ENCODE measurements at places on chromosomes 1 and 21.

DNA sequence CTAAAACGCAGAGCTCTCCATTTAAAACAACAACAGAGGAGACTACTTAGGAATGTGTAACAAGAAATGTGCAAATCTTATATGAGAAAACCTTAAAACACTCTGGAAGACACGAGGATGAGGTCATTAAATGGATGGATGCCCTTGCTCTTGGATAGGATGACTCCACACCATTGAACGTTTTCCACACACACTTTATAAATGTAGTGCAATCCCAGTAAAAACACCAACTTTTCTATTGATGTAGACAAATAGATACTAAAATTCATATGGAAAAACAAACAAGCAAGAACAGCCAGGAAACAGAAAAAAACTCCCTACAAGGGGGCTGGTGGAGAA is 18.4 kb upstream of the COL6A1 start:
- no peak for DNase-seq

GRCh38 chr1:15345705-15346345 is 63.9 kb upstream of the EFHD2 start:
- DNase-seq, result no peak

DNA sequence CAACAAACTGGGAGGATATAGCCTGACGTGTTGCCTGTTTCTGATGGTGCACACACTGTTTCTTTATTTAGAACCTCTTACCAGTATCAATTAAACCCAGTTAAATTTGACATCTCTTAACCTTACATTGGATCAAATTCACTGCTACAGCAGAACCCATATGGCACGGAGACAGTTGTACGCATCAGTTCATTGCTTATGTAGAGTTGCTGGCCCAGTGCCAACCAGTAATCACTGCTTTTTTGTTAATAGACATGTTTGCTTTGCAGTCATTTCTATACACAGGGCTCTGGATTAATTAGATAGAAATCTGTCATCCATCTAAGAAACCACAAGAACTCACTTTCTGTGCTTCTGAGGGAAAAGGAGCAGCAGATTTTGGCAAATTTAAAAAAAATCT is 154.0 kb downstream of the RWDD3 start:
- DNase-seq, result no peak

- no peak for DNase-seq
Observed at GRCh38 chr21:36587388-36587787, 107.5 kb upstream of the CLDN14 start.

GRCh38 chr1:54375298-54375697 is 30.9 kb downstream of the SSBP3 start:
- DNase-seq, result no peak

- no peak for DNase-seq
Observed at GRCh38 chr1:5522531-5523145, 469.6 kb downstream of the NPHP4 start.

DNA sequence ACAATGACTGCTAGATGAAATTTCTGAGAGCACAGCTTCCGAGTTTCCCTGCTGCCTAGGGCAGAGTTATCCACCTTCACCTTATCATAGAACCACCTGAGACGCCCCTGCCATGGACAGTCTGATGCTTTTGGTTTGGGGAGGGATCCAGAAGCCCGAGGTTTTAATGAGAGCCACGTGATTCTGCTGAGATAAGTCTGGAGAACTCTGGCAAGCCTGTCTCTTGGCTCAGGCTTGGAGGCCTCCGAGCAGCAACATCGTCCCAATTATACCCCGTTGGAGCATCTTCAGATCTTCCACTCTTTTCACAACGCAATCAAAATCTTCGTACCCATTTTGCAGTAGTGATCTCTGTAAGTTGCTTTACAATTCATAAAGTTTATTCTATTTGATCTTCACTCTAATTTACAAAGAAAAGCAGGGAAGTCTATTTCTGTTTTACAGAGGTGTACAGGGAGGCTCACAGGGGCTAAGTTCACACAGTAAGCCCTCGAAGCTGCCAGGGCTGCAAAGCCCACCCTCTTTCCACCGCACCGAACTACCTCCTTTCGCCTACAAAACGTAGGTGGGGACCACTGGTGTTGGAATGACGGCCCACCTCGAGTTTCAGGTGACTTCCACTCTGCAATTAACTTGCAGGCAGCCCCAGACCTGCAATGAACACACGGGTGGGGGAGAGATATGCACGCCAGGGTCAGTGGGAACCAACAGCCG is 513 bp upstream of the HHAT start:
- no peak for DNase-seq

- no peak for DNase-seq
Observed at GRCh38 chr1:38326135-38326534, 279.5 kb upstream of the POU3F1 start.

DNA sequence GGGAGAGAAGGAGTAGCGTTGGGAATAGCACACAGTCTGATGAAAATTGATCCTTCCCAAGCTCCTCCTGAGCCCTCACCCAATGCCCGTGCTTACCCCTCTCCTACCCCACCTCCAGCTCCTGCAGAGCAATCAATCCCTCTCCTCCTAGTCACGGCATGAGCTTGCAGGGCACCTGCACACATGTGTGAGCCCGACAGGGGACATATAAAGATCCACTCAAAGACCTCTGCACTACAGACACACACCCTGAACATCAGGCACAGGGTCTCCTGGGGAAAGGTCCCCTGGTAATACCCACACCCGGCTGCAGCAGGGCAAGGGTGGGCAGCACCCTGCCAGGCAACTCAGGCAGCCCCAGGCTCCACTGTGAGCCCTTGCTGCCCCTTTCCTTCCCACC is 426 bp downstream of the VSIG8 start:
- no peak for DNase-seq

- no peak for DNase-seq
Observed at GRCh38 chr1:48701445-48701844, 75.2 kb downstream of the BEND5 start.

GRCh38 chr1:7570311-7570710 is 200.8 kb upstream of the VAMP3 start:
- no peak for DNase-seq

DNA sequence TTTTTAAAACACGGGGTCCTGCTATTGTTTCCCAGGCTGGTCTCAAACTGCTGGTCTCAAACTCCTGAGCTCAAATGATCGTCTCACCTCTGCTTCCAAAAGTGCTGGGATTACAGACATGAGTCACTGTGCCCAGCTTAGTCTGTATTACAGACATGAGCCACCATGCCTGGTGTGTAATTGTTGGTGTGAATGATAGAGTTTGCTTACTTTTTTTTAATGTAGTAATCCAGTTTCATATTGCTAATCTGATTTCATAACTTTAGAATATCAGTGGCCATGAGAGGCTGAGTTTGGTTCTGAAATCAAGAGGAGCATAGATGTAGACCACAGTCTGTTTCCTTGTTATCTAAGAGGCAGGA is 3.4 kb downstream of the EPB41 start:
- DNase-seq, result peak; percentile 33

GRCh38 chr1:111441573-111442192 is 7.4 kb downstream of the WDR77 start:
- DNase-seq, result peak; percentile 33

- DNase-seq, result no peak
Observed at GRCh38 chr21:28856588-28857250, 136.0 kb downstream of the LTN1 start.

DNA sequence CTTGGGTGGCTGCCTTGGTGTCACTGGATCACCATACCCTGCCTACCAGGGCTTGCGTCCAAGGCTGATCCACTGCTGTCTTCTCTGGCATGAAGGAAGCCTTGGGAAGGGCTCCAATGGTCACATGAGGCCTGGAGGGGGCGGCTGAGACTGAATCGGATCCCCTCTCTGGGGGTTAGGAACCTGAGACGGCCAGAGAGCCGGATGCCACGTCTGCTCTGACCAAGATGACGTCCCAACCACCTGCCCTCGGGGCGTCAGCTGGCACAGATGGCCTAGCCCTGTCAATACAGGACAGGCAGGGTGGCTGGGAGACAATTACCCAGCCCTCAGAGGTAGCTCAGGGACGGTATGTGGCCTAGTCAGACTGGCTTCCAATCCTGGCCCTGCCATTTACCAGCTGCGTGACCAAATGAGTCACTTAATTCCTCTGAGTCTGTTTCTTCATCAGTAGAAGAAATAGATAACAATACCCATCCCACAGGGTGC is 5.4 kb downstream of the TRIM62 start:
- DNase-seq, result no peak

DNA sequence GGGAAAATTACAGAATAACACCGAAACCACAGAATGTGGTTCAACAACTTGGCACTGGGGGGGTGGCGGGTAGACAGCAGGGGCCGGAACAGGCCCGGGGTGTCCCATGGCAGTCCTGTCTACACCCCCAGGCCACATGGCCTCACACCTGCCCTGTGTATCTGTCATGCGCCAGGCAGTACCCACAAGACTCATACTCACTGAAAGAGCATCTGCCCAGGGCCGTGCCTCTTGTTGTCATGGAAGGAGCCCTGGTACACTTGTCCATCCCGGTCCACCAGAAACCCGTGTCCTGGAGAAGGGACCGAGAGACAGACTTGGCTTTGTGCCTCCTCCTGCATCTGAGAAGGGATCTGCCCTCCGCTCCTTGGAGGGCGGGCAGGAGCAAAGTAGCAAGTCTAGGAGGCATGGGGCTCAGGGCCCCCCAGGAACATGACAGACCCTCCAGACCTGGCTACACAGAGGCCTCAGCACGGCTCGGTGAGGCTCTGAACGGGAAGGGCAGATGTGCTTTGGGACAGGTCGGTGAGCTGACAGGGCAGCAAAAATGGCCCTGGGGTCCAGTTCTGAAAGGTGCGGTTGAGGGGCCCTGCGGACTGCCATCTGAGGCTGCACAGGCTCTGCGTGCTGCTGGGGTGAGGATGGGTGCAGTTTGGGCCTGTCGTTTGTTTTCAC is 5.6 kb downstream of the MORN1 start:
- DNase-seq, result no peak

- DNase-seq, result no peak
Observed at GRCh38 chr1:202159534-202160371, 649 bp downstream of the PTPN7 start.

DNA sequence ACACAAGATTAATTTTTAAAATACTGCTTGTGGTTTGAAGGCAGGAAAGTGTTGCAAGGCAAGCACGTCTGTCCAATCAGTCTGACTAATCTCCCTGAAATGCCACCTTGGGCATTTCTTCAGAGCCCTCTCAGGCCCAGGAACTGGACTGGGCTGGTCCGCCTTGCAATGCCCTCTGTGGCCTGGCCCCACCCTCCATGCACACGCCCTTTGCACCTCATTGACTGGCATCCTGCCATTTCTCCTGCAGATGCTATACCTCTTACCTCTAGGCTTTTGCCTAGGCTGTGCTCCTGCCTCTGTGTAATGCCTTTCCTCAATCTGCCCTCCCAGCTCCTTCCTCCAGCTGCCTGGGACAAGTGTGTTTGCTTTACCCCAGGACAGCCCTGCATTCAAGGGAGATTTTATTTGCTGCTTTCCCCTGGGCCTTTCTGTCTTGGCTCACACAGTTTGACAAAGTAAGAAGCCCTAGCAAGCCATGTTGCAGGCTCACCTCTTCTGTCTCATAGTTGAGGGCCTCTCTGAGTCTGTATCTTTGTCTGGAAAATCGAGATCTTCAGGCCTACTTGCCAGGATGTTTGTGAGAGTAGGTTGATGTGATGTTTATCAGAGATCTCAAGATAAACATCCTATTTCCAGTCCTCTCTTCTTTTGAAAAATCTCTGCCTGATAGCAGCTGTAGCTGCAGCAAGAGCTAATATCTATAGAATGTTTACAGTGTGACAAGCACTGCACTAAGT is 149.2 kb upstream of the JUN start:
- DNase-seq, result no peak

GRCh38 chr1:218694636-218695035 is 349.5 kb downstream of the TGFB2 start:
- DNase-seq, result no peak

DNA sequence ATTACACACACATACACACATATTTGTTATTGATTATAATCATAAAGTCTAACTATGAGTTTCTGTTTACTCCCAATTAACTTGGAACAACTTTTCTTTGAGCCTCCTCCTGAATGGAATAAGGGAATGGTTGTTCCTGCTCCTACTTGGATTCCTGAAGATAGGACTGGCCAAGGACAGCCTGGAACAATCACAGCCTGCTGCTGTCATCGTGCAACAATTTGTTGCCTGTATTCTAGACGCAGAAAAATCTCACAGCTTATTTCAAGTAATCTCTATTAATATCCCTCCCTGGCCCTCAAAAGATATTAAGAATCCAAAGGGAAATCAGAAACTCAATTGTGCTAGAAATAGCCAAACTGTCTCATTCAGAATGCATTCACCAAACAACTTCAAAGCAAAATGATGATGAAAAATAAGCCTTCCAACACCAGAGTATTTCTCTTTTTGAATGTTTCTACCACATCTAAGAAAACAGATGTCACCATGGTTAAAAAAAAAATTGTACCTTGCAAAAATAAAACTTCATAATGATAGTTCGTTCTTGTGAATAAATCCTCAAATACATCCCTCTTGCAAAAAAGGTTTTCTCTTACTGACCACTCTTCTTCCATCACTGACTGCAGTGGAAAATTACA is 30.9 kb downstream of the RCAN1 start:
- no peak for DNase-seq

DNA sequence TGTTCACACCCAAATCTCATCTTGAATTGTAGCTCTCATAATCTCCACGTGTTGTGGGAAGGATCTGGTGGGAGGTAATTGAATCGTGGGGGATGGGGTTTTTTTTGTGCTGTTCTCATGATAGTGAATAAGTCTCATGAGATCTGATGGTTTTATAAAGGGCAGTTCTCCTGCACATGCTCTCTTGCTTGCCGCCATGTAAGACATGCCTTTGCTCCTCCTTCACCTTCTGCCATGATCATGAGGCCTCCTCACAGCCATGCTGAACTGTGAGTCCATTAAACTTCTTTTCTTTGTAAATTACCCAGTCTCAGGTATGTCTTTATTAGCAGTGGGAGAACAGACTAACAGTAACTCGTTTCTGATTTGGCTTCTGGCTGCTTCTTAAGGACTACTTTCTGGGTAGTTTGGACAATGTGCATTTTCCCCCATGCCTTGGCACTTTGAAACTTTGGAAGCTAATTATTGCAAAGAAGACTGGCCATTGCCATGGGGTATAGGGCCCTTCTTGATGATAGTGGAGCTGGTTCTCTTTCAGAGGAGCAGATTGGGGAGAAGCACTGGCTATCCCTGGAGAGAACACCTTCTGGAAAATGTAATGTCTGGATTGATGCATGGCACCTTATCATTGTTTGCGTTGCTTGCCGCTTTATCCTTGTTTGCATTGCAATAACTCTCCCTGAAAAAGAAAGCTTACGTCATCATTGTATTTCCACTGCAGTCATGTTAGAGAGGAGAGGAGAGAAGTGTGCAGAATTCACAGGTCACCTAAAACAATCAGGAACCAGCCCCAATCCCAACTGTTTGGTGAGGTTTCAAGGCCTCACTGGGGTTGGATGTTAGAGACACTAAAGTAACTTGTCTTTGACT is 5.9 kb downstream of the CNIH3 start:
- DNase-seq, result no peak

DNA sequence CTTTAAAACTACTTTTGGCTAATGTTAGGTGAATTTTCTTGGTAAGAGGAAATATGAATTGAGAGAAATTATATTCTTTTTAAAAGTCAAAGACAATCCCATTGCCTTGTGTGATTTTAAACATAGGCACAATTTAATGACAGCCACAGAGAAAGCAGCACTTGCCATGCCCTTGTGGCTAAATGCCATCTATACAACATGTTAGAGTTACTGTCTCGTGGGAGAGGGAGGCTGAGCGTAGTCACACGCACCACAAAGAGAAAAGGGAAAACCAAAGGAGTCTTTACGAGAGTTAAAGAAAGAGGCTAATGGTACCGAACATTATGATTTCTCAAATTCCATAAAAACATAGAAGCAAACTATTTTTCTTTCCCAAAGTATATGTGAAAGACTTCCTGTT is 537.9 kb downstream of the PTPRC start:
- DNase-seq, result no peak

GRCh38 chr1:163589735-163590134 is 268.0 kb downstream of the NUF2 start:
- DNase-seq, result no peak

All from activated CD4-positive, alpha-beta T cell treated with anti-CD3 and anti-CD28 coated beads, Interleukin-2, amount 50 U/mL, for 24 hours (primary cell).